ENCODE measurements at places on chromosomes 16 and 17. TPM values are rescaled to one million over a fixed set of nuclear protein-coding genes. Genes with fewer than 3 reads are reported as not detected.

DNA sequence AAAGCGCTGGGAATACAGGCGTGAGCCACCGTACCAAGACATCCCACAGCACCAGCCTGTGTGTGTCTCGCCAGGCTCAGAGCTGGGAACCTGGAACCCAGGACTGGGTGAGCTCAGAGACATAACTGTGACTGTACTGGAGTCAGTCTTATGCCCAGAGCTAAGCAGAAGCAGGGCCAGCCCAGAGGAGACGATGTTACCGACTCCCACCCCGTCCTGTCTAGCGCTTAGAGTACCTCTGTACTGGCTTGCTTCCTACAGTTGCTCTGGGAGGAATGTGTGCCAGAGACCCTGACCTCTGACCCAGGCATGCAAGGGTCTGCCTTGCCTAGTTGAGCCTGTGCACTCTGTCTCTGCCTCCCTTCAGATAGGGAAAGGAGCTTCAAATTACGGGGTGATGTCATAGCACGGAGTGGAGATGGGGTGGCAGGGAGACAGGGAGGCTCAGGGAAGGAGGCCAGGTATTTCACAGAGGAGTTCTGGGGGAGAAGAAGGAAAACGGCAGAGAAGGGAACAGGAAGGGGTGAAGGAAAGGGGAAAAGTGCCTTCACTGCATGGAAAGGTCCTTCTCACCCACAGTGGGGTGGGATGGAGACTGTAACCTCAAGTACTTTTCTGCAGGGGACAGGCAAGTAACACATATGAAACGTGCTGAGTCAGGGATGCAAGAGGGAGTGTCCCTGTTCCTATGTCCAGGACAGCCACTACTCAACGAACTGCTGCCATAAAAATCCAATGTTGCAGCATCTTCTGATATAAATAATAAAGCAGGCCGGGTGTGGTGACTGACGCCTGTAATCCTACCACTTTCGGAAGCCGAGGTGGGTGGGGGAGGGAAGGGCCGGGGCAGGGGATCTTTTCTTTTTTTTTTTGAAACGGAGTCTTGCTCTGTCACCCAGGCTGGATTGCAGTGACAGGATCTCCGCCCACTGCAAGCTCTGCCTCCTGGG lies 5.8 kb upstream of the ARMC5 start:
- no peak for DNase-seq

DNA sequence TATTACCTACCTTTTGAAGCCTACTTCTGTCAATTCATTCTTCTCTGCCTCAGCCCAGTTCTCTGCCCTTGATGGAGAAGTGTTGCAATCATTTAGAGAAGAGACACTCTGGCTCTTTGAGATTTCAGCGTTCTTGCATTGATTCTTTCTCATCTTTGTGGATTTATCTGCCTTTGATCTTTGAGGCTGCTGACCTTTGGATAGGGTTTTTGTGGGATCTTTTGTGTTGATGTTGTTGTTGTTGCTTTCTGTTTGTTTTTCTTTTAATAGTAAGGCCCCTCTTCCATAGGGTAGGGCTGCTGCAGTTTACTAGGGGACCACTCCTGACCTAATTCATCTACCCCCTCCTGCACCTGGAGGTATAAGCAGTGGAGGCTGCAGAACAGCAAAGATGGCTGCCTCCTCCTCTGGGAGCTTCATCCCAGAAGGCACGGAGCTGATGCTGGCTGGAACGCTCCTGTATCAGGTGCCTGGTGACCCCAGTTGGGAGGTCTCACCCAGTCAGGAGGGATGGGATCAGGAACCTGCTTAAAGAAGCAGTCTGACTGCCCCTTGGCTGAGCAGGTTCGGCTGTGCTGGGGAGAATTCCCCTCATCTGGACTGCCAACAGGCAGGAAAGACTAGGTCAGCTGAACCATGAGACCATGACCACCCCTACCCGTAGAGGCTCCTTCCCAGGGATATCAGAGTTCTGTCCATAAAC lies 28.0 kb downstream of the NFATC3 start:
- no peak for DNase-seq

- DNase-seq, result no peak
Measured at GRCh38 chr16:69039333-69039941, 66.0 kb upstream of the HAS3 start.

GRCh38 chr16:1991948-1992703 lies 2.4 kb downstream of the SYNGR3 start:
- peak; percentile 97 for DNase-seq

The CTRB1 gene
- not detected for polyA plus RNA-seq

GRCh38 chr16:1991588-1991947 lies 1.8 kb downstream of the SYNGR3 start:
- no peak for DNase-seq

DNA sequence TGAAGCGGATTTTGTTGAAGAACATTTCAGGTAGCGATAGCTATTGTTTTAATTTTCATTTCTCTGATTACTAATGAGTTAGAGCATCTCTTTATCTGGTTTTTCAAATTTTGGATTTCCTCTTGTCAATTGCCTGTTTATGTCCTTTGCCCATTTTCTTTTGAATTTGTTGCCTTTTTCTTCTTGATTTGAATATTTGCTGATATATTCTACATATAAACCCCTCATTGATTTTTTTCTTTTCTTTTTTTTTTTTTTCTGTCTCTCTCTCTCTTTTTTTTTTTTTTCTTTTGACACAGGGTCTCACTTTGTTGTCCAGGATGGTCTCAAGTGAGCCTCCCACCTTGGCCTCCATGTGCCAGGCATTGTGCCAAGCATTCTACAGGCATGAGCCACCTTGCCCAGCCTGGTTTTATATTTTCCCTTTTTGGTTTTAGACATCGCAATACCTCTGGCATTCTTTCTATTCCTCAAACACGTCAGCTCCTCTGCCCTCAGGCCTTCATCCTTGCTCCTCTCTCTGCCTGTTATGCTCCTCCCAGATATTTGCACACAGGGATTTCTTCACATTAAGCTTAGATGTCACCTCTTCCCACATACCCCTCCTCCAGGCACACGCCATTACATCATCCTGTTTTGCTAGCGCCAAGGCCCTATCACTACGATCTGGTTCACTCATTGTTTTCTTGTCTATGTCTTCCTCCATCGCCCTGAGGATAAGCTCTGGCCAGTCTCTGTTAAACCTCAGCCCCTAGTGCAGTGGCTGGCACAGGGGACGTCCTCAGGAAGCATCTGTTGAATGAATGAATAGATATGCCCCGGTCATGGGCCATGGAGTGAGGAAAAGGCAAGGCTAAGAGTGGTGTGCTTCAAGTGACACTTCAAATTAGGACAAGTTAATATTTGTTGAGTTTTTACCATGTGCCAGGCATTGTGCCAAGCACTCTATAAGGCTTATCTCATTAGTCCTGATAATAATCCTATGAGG lies 8.6 kb downstream of the SARM1 start:
- no peak for DNase-seq

The MBTD1 gene
- polyA plus RNA-seq, result 4.2 TPM

The ITGAX gene
- 0.06 TPM for polyA plus RNA-seq

- no peak for DNase-seq
Measured at GRCh38 chr17:75079023-75079373, 8.8 kb upstream of the SLC16A5 start.

- no peak for DNase-seq
Measured at GRCh38 chr17:59367657-59368045, 36.2 kb downstream of the YPEL2 start.

DNA sequence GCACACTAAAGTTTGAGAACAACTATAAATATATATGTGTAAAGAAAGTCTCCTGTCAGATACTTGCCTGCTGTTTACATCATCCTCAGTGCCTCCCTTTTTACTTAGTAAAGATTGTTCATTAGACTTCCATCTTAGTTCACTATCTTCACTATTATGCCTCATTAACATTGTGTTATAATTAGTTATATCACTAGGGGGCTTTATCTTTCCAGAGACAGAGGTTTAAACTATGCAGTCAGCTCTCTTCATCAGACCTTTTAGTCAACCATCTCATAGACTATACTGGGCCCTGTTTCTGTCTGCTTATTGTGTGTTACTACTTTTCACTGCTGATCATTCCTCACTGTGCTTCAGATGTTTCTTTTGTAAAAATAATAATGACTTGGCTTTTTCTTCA lies 630.8 kb upstream of the KIF2B start:
- no peak for DNase-seq

The PTX4 gene
- polyA plus RNA-seq, result not detected

The GDE1 gene
- polyA plus RNA-seq, result 27.0 TPM

DNA sequence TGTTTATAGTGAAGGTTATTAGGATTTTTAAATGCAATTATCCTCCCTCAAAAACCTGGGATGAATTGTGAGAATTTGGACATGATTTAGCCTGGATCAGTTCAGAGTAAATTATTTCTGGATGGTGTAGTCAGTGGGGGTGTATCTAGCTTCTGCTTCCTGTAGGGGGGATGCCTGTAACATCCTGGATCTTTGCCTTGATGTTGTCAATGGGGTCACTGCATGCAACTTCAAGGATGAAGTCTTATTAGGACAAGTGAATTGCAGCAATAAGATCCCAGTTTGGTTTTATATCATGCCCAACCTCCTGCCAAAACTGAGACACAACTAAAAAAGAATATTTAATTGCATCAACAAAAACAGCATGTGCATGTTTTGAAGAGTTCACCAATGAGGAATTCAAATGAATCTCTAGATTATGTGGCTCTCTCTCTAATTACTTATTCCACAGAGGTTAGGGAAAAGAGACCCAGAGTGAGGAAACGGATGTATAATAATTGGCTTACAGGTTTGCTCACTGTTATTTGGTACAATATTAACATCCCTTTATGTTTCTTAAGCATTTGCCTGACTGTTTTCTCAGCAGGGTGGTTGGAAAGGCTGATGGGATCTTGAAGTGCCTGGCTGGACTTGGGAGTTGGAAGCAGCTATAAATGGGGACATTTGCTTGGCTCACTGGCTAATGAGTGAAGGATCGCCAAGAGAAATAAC lies 159.8 kb downstream of the HS3ST3B1 start:
- no peak for DNase-seq

DNA sequence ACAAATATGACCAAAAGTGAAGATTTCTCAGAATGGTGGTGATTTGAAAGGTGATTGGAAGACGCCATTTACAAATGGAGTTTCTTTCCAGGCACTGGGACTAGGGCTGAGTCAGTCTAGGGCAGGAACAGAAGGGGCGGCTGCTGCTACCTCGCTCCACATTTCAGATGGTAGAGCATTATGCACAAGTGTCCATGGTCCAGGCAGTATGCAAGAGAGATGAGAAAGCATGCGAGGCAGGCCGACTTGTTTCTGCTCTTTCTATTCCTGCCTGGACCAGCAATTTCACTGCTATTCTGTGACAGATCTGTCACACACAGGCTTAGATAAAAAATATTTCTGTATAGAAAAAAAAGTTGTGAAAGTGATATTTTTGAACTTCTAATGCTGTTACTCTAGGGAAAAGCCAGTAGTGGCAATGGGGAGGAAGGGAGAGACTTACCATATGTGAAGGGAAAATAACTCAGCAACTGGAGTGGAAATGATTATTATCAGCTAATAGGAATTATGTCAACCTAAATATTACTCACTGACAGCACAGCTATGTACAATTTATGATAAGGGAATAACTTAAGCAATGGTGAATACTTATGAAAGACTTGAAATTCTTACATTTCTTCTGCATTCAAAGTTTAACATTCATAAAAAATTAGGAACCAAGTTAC lies 134.7 kb upstream of the NETO2 start:
- no peak for DNase-seq

DNA sequence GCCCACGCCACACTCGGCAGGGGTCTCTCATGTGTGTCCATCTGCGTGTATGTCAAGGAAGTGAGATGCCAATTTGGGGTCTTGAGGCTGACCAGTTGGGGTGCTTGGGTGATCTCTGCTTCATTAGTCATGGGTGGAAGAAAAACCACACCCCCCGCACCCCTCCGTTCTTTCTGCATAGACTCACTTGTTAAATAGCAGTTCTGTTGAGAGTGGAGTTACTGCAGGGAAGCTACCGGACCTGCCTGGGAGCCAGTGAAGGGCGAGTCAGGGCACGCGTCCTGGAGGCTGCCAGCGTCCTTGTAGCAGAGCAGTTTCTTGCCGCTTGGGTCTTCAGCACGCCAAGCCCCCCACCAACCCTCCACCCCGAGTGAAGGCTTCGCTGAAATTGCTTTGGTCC lies 8.5 kb downstream of the SNN start:
- no peak for DNase-seq

The PRSS22 gene
- not detected for polyA plus RNA-seq

The PDIA2 gene
- polyA plus RNA-seq, result not detected

DNA sequence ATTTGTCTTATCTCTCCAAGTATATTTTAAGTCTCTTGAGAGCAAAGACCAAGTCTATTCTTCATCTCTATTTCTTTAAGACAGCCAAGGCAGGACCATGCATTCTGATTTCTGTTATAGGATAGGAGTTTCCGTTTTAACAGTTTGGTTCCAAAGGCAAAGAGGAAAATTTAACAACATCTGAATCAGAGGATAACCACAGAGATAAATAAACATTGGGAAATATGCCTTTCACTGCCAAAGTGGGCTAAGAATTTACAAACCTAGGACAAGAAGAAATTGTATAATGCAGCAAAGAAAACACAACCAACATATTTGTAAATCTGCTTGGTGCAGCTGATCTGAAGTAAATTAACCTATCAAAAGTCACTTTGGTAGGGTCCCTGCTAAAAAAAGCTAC lies 37.7 kb downstream of the USP32 start:
- DNase-seq, result no peak

DNA sequence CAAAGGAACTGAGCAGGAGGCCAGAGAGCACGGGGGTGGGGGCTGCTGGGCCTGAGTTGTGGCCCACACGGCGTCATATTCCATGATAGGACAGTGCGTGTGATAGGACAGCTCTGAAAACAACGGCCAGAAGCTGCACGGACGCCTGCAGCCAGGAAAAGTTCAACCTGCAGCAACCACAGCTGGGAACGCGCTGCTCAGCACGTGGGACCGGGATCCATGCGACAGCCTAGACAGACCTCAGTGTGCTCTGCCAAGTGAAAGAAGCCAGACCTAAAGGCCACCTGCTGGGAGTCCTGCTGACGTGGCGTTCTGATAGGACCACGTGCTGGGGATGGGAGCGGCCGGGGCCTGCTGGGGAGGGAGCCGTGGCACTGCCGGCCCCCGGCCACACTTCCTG lies 21.6 kb downstream of the CTU2 start:
- DNase-seq, result no peak

DNA sequence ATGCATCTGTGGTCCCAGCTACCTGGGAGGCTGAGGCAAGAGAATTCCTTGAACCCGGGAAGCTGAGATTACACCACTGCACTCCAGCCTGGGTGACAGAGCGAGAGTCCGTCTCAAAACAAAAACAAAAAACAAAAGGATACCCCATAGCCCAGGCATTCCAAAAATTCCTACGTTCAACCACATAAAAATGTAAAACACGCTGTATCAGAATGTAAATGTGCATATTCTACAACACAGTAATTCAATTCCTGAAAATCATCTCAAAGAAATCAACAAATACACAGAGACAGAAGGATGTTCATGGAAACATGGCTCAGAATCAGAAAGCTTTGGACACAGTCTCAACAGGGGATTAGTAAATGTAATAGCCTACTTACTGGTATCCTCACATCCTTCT lies 33.0 kb downstream of the COG7 start:
- DNase-seq, result no peak

GRCh38 chr16:28984619-28985135 lies at the start of gene LAT:
LAT (plus strand) TSS chr16:28985052; CDS start chr16:28985418, 366 bp downstream.
- DNase-seq, result peak; percentile 79

- peak; percentile 11 for DNase-seq
Measured at GRCh38 chr17:4375039-4375748, 8.7 kb upstream of the UBE2G1 start.

All from naive thymus-derived CD8-positive, alpha-beta T cell (primary cell).